ENCODE measurements at places on chromosomes 2 and 18.

DNA sequence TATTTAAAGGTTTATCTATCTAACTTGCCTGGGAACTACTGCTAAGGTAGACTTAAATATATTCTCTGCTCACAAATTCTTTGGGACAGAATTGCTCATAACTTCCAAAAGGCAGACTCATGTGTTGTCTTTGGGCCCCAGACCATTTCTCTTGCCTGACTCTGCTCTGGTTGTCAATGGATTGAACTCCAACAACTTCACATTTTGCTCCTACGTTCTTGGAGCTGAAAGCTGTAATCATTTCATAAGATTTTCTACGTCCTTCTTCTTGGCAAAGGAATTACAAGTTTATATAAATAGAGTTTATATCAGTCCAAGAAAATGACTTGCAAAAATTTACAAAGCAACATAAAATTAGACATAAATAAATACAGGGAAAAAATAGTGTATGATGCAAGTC lies 32.9 kb upstream of the PPM1B start:
- DNase-seq, result no peak

DNA sequence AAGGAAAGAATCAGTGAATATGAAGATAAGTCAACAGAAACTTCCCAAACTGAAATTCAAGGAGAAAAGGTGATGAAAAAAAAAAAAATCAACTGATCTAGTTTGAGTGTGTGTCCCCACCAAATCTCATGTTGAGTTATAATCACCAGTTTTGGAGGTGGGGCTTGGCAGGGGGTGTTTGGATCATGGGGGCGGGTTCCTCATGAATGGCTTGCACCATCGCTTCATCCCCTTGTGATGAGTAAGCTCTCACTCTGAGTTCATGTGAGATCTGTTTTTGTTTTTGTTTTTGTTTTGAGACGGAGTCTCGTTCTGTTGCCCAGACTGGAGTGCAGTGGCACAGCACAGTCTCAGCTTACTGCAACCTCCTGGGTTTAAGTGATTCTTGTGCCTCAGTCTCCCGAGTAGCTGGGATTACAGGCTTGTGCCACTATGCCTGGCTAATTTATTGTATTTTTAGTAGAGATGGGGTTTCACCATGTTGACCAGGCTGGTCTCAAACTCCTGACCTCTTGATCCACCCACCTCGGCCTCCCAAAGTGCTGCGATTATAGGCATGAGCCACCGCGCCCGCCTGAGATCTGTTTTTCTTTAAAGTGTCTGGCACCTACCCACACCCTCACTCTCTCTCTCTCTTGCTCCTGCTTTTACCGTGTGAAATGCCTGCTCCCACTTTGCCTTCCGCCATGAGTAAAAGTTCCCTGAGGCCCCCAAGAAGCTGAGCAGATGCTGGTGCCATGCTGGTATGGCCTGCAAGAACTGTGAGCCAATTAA lies 4.0 kb upstream of the SLC66A2 start:
- DNase-seq, result no peak

DNA sequence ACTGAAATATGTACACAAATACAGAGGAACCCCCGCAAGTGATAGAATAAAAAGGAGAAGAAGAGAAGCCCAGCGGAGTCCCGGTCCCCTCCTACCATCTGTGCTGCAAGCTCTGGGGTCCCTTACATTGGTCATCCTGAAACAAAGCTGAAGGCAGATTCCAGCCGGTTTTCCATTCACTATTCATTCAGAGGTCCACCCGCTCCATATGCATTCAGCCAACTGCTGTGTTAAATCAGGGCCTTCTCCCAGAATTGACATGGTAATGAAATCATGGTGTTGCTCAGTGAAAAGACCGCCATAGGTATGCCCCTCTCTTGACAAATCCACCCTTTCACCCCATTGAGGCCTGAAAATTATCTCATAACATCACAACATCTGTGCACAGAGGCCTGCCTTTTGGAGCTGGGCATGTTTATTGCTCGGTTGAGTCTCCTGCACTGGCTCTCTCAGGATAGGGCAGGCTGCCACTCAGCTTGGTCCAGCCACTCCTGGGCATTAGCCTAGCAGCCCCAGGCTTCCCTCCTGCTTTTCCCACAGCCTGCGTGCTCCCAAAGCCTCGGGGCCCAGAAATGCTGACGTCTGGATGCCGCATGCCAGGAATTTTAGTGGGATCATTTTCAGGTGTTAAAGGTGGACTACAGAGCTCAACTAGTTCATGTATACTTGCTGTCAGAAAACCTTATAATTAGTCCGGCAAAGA lies 39.3 kb upstream of the ID2 start:
- no peak for DNase-seq

DNA sequence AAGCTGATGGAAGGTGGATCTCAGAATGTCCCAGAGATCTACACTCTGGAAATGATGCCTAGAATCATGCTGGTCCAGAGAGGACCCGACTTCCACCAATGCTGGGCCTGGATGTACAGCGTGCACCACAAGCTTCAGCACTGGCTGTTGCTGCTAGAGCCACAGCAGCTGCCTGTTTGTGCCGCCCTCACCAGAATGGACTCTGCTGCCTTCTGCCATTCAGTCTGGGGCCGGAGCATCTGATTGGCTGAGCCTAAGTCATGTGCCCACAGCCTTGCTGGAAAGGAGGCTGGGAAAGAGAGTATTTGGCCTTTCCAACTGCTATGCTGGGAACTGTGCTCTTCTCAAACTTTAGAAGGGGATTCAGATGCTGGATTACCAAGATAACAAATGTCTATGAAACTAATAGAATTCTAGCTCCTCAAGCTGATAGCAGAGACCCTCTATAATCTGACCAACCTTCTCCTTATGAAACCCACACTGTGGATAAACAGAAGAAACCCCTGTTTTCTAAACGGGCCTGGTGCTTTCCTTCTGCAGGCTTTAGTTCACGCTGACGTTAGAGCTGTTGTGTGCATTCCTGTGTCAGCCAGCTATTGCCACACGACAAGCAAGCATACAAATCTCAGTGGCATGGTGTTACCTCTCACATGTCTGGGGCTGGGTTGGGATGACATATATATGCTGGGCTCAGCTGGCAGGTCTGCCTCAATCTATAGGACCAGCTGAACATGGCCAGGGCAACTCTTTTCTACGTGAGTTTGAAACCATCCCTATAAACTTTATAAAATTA lies 4.1 kb upstream of the LOXHD1 start:
- DNase-seq, result peak; percentile 66

DNA sequence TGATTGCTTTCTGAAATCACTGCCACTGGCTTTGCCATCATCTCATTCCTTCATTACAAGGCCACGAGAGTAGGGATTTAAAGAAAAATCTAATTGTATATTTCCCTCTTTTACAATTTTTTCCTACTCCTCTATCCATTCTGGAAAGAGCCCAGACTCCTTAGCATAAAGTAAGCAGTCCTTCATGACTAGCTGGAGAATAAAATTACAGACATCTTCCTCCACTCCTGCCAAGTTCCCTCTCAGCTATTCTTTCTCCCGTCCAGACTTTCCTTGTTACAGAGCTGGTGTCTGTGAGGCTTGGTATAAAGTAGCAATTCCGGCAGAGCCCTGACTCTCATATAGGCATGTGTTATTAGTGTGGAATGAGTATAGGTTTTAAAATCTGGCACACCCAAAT lies 806.8 kb downstream of the PLCL1 start:
- no peak for DNase-seq

DNA sequence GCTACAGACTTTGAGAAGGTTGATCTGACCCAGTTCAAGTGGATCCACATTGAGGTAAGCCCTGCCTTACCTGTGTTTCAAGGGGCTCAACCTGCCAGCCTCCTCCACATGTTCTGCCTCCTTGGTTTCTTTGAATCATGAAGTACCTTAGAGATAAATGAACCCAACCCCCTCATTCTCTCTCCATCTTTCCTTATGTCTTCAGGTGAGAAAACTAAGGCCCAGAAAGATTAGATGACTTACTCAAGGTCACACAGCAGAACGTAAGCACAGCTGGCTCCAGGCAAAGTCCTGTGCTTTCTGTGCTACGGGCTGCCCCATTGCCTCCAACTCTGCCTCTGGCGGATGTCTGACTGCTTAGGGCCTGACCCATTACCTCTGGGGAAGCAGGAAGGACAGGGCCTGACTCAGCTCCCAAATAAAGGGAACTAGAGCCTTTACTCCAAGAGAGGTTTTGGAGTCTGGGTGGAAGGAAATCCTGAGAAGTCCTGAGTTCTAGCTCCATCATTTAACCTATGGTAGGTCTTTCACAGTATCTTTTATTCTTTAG lies 10.3 kb downstream of the KHK start:
- no peak for DNase-seq

GRCh38 chr2:69723791-69724190 lies 18.1 kb upstream of the ANXA4 start:
- no peak for DNase-seq

DNA sequence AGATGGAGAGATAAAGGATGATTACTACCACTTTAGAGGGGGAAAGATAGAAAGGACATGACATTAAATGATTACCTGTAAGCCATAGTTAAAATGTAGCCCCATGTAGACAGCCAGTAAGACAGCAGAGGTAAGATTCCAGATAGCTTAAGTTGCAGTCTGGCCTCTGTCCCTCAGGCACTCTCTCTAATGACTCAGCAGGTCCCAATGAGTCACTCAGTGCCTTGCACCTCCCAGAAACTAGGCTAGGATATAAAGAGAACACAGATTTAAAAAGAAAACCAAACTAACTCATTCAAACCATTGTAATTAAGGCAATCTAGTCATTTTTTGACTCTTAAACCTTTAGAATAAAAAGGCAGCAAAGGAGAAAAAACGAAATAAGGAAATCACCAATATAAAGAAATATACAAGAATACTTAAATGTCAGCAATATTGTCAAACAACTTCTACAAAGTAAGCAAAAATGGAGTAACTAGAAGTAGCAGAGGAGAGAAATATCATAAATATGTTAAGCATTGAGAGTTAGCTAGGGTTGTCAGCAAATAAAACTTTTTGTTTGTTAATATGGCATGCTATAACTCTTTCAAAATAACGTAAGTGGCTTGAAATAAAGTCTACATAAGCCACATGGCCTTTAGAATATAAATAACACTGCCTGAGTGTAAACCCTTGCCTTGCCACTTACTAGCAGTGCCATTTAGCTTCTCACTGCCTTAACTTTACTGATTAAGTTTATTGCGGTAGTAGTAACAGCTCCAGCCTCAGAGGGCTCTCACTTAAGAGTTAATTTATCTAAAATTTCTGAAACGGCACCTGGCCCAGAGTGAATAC lies 48.5 kb downstream of the SOCS6 start:
- no peak for DNase-seq

DNA sequence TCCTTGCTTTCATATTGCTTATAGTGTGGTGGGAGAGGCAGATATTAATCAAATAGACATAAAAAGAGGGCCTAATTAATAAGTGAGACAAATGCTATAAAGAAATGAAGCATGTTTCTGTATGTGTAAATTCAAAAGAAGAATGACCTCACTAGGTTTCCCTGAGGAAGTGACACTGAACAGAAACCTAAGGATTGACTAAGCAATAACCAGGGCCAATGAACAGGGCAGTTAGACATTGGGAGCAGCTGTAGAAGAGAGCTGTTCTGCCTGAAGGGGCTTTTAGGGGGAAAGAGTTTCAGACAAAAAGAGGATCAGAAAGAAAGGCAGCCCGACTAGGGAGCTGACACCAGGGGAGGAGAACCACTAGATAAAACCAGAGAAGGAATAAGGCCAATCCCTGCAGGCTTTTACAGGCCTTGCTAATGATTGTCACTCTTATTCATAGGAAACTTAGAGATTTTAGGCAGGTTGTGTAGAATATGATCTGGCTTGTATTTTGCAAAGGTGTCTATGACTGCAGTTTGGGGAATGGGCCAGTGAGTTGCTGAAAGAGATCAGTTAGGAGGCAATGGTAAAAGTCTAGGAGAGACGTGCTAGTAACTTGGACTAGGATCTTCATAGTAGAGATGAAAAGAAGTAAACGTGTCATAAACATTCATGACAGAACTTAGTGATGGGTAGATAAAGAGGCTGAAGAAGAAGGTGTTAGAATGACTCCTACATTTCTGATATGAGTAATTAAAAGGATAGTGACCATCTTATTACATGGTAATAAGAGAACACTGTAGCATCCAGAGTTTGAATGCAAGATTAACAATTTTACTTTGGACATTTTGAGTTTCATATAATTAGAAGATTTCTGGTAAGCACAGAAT lies 26.8 kb upstream of the NABP1 start:
- DNase-seq, result no peak

- DNase-seq, result no peak
Measured at GRCh38 chr2:205002390-205002789, 457.1 kb downstream of the PARD3B start.

DNA sequence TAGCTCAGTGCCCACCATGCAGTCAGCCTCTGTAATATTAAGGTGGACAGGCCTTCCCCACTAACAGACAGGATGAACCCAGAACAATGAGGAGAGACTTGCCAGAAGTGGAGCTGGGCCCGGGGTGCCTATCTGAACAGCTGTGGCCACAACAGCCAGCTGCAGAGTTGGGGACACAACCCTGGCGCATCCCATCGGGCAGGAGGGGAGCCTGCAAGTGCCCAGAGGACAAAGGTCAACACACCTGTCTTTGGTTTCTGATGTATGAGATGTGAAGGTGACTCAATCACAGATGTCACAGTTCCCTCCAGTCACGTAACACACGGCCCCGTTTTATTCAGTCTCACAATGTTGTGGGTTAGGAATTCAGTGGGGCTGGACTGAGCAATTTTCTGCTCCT lies 48.2 kb upstream of the TAF1B start:
- DNase-seq, result no peak

DNA sequence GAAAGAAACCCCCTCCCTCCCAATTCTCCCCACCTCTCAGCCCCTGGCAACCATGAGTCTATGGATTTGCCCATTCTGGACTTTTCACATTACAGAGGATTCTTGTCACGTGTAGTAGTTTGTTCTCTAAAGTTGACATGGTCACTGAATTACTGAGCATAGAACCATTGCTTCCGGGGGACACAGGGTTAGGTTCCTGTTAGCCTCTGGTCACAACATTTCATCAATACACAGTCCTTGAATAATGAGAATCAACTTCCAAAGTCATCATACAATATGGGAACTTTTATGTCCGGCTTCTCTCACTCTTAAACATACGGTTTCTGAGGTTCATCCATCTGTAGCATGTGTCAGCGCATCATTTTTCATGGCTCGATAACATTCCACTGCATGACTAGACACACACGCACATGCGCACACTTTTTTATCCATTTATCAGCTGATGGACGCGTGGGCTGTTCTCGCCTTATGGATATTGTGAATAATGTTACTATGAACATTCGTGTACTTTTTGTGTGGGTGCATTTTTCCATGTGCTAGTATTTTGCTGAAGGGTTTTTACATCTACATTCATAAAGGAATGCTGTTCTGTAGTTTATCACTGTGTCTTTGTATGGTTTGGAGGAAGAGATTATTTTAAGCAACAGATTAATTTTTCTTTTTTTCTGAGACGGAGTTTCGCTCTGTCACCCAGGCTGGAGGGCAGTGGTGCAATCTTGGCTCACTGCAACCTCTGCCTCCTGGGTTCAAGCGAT lies 48.1 kb downstream of the PARD6G start:
- DNase-seq, result no peak

DNA sequence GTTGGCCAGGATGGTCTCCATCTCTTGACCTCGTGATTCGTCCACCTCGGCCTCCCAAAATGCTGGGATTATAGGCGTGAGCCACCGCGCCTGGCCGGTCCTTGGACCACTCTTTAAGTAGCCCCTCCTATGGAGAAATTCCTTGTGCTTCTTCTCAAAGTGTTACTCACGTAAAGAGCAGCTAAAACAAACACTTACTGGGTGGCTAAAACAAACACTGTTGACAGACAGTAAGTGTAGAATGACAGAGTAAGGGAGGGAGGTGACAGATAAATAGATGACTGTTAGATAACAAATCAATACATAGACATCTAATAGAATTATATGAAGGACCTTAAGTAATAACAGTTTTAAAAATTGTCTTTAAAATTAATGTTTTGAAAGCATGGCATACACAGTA lies 40.9 kb upstream of the RASGRP3 start:
- no peak for DNase-seq

GRCh38 chr2:109185338-109185737 lies 56.3 kb downstream of the SH3RF3 start:
- no peak for DNase-seq
